ENCODE measurements at places on chromosomes 1 and 21.

DNA sequence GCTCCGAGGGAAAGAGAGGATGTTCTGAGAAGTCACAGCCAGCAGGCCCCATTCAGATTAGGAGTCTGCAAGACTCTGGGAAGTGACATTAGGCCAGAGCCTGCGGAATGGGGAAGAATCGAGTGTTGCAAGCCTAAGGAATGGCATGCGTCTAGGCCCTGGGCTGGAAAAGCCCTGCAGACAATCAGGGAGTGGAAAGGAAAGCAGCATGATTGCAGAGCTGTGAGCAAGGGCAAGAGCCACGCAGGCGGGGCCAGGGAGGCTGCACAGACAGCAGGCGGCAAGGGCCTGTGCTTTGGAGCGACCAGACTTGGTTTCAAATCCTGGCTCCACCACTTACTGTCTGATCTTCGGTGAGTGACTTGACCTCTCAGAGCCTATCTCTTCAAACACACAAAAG lies 118.2 kb downstream of the RRAGC start:
- no peaks in the 10 kb centered on the region for H3K36me3 ChIP-seq
- H3K4me3 ChIP-seq, result no peak overlapping the region
- H3K4me1 ChIP-seq, result peaks cover 9% of the 10 kb centered on the region
- no peaks in the 10 kb centered on the region for H3K27me3 ChIP-seq
- H3K27ac ChIP-seq, result no peak overlapping the region

- H3K27ac ChIP-seq, result no peak overlapping the region
- no peak overlapping the region for H3K4me3 ChIP-seq
These were observed 268.4 kb downstream of the PLPP3 start for GRCh38 chr1:56310945-56311344.

GRCh38 chr1:17684810-17685209 lies 70.3 kb upstream of the ACTL8 start:
- no peak for DNase-seq
- no peaks in the 10 kb centered on the region for H3K4me1 ChIP-seq
- no peak overlapping the region for H3K27ac ChIP-seq
- H3K27me3 ChIP-seq, result peaks cover 7% of the 10 kb centered on the region
- no peak overlapping the region for H3K4me3 ChIP-seq

DNA sequence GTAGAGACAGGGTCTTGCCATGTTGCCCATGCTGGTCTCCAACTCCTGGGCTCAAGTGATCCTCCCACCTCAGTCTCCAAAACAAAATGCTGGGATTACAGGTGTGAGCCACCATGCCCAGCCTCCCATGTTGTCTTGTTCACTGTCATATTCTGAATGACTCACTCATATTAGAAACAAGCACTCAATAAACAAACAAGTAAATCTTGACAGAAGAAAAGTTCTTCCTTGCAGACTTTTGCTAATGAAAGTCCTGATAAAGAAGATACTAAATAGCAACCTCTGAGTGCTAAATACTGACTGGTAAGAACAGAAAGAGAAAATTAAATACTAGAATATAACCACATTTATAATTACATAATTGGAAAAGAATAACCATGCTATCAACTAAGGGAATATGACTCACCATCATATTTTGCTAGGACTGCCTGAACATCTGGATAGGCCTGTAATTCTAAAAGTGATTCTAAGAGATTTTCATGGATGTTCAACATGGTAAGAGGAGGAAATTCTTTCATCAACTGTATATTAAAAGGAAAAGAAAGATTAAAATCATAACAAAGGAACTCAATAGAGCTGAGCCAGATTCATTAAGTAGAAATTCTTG lies 37.3 kb downstream of the ST7L start:
- no peak overlapping the region for H3K27ac ChIP-seq
- no peaks in the 10 kb centered on the region for H3K4me1 ChIP-seq
- no peak overlapping the region for H3K4me3 ChIP-seq
- no peaks in the 10 kb centered on the region for H3K27me3 ChIP-seq
- no peaks in the 10 kb centered on the region for H3K36me3 ChIP-seq

DNA sequence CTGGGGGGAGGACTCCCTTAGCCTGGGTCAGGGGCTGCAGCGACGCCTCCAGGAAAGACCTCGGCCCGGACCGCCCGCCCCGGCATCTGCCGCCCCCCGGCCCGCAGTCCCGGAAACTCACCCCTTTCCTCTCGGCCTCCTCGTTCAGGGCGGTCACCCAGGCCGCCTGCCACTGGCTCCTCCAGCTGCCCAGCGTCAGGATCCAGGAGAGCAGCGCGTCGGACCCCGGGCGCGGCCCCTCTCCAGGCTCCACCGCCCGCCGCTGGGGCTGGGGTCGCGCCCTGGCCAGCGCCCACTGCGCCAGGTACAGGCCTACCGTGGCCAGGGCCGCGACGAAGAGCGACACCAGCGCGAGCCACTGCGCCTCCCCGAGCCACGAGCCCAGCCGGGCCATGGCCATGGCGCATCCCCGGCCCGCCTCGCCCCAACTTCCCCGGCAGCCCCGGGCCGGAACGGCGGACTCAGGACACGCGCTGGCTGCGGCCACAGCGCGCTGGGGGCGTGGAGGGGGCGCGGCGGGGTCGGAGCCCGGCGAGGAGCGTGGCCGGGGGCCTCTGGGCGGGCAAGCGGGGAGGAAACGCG lies 478 bp downstream of the C2CD2 start:
- peaks cover 33% of the 10 kb centered on the region for H3K4me1 ChIP-seq
- H3K36me3 ChIP-seq, result peaks cover 2% of the 10 kb centered on the region
- H3K27ac ChIP-seq, result no peak overlapping the region

GRCh38 chr1:66996018-66996682 lies 57.8 kb downstream of the SLC35D1 start:
- no peak overlapping the region for H3K4me3 ChIP-seq
- peak; percentile 62 for DNase-seq

- peaks cover 8% of the 10 kb centered on the region for H3K4me1 ChIP-seq
- peaks cover 36% of the 10 kb centered on the region for H3K27me3 ChIP-seq
- H3K4me3 ChIP-seq, result no peak overlapping the region
- no peak for DNase-seq
These were observed 1.7 kb upstream of the CTSE start for GRCh38 chr1:206025283-206025820.

GRCh38 chr1:197441999-197442414 lies 174.0 kb downstream of the CRB1 start:
- no peaks in the 10 kb centered on the region for H3K27me3 ChIP-seq
- DNase-seq, result no peak
- H3K4me1 ChIP-seq, result no peaks in the 10 kb centered on the region
- no peak overlapping the region for H3K4me3 ChIP-seq
- H3K27ac ChIP-seq, result no peak overlapping the region
- H3K36me3 ChIP-seq, result no peaks in the 10 kb centered on the region

GRCh38 chr21:28445141-28445830 lies 547.4 kb downstream of the LTN1 start:
- H3K36me3 ChIP-seq, result no peaks in the 10 kb centered on the region
- H3K4me3 ChIP-seq, result no peak overlapping the region
- H3K27ac ChIP-seq, result no peak overlapping the region
- H3K27me3 ChIP-seq, result no peaks in the 10 kb centered on the region
- H3K4me1 ChIP-seq, result peaks cover 5% of the 10 kb centered on the region
- DNase-seq, result no peak

DNA sequence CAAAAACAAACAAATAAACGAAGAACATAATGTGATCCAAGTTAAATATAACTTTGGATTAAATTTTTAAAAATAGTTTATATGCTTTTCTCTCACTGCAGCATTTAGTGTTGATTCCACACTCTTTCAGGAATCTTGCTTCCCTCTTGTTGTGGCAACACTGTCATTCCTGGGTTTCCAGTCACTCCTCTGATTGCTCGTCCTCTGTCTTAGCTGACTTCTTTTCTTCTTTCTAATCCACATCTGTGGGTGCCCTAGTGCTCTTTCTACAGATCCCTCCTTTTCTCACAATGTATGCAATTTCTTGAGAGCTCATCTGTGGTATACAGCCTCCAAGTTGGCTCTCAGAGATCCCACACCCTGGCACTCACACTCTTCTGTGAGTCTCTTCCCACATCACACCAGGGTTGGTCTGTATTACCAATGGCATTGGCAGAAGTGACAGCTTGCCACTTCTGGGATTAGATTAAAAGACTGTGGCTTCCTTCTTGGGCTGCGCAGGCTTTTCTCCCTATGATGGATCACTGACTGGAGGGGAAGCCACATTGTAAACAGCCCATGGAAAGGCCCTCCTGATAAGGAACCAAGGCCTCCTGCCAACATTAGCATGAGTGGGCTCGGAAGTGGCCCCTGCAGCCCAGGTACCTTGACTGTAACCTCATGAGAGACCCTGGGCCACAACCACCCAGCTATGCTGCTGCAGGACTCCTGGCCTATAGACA lies 11.5 kb upstream of the MYOC start:
- H3K36me3 ChIP-seq, result no peaks in the 10 kb centered on the region
- no peak for DNase-seq
- H3K27me3 ChIP-seq, result no peaks in the 10 kb centered on the region
- no peak overlapping the region for H3K4me3 ChIP-seq
- H3K27ac ChIP-seq, result no peak overlapping the region
- H3K4me1 ChIP-seq, result no peaks in the 10 kb centered on the region

DNA sequence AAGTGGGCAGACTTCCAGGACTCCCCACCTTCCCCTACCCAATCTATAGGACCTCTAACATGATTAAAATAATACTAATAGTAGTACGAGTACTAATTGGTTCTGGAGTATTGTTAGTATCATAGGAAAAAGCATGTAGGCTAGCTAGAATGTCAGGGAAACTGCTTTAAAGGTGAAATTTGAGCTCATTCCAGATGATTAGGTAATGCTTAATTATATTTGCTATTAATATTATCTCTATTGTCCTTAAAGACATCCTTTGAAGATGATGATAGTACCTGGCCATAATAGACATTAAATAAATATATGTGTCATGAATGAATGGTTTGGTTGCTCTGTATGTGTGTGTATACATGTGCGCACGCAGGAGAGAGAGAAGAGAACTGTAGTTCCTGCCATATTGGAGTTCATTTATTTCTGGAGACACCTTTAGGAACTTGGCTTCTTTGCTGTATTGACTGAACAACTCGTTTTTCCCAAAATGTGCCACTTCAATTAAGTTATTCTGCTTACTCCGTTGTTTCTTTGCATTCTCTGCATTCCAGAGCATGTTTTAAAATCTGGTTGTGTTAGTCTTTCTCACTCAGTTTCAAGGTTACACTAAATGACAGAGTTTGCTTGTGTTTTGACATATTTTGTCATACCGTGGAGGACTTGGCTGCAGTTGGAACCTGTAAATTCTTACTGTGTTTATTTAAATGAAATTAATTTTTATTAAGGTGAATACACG lies 117.1 kb downstream of the OSBPL9 start:
- no peak overlapping the region for H3K4me3 ChIP-seq
- no peak for DNase-seq
- H3K27me3 ChIP-seq, result no peaks in the 10 kb centered on the region
- peaks cover 62% of the 10 kb centered on the region for H3K4me1 ChIP-seq
- no peak overlapping the region for H3K27ac ChIP-seq
- H3K36me3 ChIP-seq, result no peaks in the 10 kb centered on the region

- peaks cover 27% of the 10 kb centered on the region for H3K27me3 ChIP-seq
- no peaks in the 10 kb centered on the region for H3K36me3 ChIP-seq
- no peak overlapping the region for H3K4me3 ChIP-seq
- no peak overlapping the region for H3K27ac ChIP-seq
- H3K4me1 ChIP-seq, result no peaks in the 10 kb centered on the region
- no peak for DNase-seq
These were observed 226.6 kb downstream of the PRDM2 start for GRCh38 chr1:13926556-13926955.

DNA sequence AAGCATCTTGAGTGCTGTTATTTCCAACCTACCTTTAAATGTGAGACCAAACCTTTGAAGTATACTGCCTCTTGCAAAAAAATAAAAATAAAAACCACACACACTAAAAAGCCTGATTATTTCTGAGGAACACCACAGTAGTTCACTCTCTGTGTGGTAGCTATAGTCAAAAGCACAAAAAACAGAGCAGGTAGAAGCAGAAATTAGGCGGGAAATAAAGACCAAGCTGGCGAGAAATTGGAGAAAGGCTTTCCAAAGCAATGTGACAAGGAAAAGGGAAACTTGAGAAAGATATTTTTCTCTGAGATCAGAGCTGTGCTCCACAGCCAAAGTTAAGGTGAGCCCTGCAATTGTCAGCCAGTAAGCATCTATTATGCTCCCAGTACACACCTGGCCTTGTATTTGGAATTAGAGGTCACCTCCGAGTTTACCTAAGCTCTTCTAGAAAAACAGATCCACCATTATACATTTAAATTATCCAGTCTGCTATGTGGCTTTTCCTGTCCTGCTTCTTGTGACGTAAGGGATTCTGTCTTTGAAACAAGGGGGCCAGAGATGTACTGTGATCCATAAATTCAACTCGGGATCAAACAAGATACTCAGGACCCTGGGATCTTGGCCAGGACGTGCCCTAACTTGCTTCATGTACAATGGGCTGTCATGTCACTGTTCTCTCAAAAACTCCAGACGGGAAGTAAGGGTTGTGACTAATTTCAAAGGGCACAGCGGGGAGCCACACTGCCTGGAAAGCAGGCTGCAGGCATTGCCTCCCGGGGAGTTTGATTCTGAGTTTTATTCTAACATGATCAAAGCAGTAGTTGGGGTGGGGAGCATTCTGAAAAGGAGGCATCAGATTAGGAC lies 39.8 kb upstream of the RAB4A start:
- H3K27ac ChIP-seq, result no peak overlapping the region
- DNase-seq, result no peak
- no peaks in the 10 kb centered on the region for H3K36me3 ChIP-seq
- H3K27me3 ChIP-seq, result no peaks in the 10 kb centered on the region

- H3K4me1 ChIP-seq, result no peaks in the 10 kb centered on the region
- no peaks in the 10 kb centered on the region for H3K36me3 ChIP-seq
- H3K27me3 ChIP-seq, result no peaks in the 10 kb centered on the region
- no peak overlapping the region for H3K27ac ChIP-seq
These were observed 52.5 kb downstream of the RWDD3 start for GRCh38 chr1:95286479-95286878.

DNA sequence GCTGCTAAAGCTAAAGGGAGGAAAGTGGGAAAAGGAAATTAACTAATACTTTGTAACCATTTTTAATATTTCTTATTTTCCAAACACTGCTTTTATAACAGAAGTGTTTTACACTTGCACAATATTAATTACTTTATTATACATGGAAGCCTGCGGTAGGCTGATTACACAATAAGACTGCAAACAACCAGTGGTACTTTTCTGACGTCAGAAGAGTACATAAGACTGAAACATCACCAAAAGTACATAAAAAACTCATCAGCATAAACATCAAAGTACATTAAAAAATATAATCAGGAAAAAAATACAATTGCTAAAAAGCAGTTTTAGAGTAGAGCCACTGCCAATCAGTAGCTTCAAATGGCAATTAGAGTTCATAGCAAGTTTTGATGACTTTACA lies 4.6 kb downstream of the ZNF281 start:
- H3K36me3 ChIP-seq, result peaks cover 23% of the 10 kb centered on the region
- H3K27ac ChIP-seq, result no peak overlapping the region
- peak overlapping the region; percentile 69 for H3K4me3 ChIP-seq
- no peak for DNase-seq
- peaks cover 50% of the 10 kb centered on the region for H3K4me1 ChIP-seq

- peaks cover 6% of the 10 kb centered on the region for H3K36me3 ChIP-seq
These were observed 64.4 kb downstream of the MACF1 start for GRCh38 chr1:39268906-39269305.
